ENCODE measurements at places on chromosomes 4 and X.

GRCh38 chr4:121977251-121978171 lies 25.7 kb upstream of the TRPC3 start:
- no peak for DNase-seq

- no peak for DNase-seq
Measured at GRCh38 chrX:114075073-114075673, 508.7 kb upstream of the HTR2C start.

GRCh38 chr4:85826060-85826678 lies 351.2 kb downstream of the ARHGAP24 start:
- DNase-seq, result no peak

GRCh38 chr4:95129821-95130311 lies 372.1 kb downstream of the BMPR1B start:
- DNase-seq, result no peak

GRCh38 chr4:121881158-121881557 lies 10.9 kb upstream of the BBS7 start:
- DNase-seq, result no peak

- DNase-seq, result no peak
Measured at GRCh38 chr4:3404546-3404945, 37.2 kb upstream of the HGFAC start.

- DNase-seq, result no peak
Measured at GRCh38 chr4:31617667-31618066, 897.5 kb downstream of the PCDH7 start.

DNA sequence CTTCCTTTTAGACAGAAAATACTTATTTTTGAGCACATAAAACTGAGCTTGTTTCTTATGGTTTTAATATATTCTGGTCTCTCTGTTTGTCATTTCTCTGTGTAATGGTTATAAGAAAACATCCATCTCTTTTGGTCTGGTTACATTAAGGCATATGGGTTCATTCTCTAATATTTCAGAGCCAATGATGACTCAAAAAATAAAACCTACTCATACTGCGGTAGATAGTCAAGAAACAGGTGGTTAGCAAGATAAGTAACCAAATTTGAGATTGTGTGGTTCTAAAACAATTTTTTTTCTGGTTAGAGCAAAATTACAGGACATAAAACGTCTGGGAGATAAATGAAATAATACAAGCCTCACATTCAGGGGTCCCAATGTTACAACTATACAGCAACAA lies 654.5 kb downstream of the STIM2 start:
- no peak for DNase-seq

- DNase-seq, result no peak
Measured at GRCh38 chrX:41563876-41564275, 116.7 kb downstream of the NYX start.

DNA sequence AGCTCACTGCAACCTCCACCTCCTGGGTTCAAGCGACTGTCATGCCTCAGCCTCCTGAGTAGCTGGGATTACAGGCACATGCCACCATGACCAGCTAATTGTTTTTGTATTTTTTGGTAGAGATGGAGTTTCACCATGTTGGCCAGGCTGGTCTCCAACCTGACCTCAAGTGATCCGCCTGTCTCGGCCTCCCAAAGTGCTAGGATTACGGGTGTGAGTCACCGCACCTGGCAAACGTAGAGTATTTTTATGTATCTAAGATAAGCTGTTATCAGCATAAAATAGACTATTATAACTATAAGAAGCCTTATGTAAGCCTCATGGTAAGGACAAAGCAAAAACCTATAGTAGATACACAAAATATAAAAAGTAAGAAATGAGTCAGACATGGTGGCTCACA lies 304.1 kb downstream of the CHIC1 start:
- no peak for DNase-seq

- DNase-seq, result no peak
Measured at GRCh38 chr4:14428125-14428524, 574.2 kb upstream of the CPEB2 start.

DNA sequence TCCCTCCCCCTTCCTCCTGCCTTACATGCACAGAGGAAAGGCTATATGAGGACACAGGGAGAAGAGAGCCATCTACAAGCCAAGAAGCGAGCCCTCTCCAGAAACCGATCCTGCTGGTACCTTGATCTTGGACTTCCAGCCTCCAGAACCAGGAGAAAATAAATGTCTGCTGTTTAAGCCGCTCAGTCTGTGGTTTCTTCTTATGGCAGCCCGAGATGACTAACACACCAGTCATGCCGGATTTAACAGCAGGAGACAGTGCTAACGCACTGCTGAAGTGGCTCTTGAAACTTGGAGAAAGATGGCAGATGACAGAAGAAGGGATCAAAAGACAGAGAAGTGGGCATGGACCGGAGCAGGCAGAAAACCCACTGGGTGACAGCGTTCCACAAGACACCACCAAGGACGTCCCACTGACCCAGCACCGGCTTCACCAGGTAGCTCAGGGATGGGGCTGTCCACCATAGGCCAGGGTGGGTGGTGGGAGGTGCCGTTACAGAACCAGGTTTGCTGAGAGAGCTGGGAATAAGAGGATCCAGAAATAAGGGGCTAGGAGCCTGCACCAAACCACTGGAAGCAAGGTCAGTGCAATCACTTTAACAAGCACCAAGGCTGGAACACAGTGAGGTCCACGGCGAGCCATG lies 6.2 kb upstream of the MAN2B2 start:
- DNase-seq, result no peak

DNA sequence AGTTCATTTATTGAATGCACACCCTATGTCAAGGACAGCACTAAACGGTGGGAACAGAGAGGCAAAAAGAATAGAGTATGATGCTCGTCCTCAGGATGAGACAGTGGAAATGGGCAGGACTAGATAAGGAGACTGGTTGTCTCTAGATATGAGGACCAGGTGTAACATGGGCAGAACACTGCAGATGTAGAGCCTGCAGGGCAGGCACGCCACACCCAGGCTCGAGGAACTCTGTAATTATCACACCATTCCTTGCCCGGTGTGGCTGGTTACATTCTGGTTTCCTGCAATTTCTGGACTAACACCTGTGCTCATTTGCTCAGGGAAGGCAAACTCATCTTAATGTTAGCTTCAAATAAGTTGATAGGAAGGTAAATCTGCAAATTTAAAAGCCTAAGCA lies 334.4 kb downstream of the DHX15 start:
- DNase-seq, result no peak

GRCh38 chrX:66039944-66040343 lies at the start of gene VSIG4:
Gene VSIG4 (minus strand): TSS chrX:66040080. CDS start chrX:66039998, 82 bp downstream.
- no peak for DNase-seq

GRCh38 chrX:150897421-150898320 lies 797 bp downstream of the CD99L2 start:
- DNase-seq, result peak; percentile 12

Measured in stimulated activated CD8-positive, alpha-beta memory T cell treated with anti-CD3 and anti-CD28 coated beads, Interleukin-12 subunit alpha, Interleukin-12 subunit beta, amount 100 ng/mL, for 4 hours (primary cell).